ENCODE measurements at places on chromosomes 2 and 18.

- DNase-seq: no peak
Measured at GRCh38 chr2:172965433-172966212, 110.0 kb upstream of the MAP3K20 start.

GRCh38 chr18:68417826-68418225 lies 297.1 kb downstream of the TMX3 start:
- no peak for DNase-seq

DNA sequence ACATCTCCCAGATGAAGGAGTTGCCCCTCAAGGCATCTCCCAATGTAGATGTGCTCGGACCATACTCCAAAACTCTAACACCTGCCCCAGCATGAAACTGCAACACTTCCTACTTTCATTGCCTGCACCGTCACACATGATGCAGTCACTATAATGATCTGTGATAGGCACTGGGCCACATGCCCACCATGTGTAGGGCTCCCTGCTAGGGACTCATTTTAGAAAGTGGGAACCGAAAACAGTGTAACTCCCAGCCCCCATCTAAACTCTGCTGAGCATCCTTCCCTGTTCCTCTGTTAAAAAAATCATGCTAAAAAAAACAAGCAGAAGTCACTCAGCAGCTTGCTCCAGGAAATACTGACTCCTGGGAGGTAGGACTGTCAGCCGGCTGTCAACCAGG lies 496.1 kb upstream of the RAB6C start:
- no peak for DNase-seq

DNA sequence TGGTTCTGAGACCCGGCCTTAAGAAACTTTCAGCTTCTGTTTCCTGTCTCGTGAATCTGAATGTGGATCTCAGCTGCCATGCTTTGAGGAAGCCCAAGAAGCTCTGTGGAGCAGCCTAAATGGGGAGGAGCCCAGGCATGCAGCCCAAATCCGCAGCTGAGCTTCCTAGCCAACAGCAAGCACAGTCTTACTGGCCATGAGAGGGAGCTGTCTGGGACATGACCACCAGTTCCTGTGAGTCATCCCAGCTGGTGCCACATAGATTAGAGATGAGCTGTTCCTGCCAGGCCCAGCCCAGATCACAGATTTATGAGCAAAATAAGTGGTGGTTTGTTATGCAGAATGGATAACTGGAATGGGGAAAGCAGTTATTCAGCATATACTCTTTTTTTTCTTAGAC lies 224.4 kb upstream of the APCDD1 start:
- DNase-seq: no peak

DNA sequence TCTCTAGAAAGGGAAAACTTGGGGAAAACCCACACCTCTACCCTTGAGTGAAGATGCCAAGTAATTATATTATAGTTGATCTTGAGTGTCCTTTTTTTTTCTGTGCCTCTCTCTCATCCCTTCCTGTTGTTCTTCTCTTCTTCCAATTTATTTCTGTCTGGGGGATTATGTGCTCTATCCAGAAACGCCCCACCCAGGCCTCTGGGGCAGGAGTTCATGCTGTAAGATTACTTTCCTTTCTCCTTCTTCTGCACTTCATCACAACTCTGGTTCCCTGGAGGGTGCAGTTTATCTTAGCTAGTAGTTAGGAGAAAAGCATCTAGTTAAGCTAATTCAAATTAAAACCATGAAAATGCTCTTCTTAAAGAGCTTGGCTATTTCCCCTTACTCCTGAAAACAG lies 30.3 kb upstream of the DNAJC27 start:
- no peak for DNase-seq

GRCh38 chr2:133264989-133265401 lies 303.3 kb downstream of the NCKAP5 start:
- no peak for DNase-seq

GRCh38 chr18:44841752-44842587 lies 161.3 kb downstream of the SETBP1 start:
- DNase-seq: no peak

- DNase-seq: no peak
Measured at GRCh38 chr2:224165901-224166319, 126.8 kb upstream of the SERPINE2 start.

DNA sequence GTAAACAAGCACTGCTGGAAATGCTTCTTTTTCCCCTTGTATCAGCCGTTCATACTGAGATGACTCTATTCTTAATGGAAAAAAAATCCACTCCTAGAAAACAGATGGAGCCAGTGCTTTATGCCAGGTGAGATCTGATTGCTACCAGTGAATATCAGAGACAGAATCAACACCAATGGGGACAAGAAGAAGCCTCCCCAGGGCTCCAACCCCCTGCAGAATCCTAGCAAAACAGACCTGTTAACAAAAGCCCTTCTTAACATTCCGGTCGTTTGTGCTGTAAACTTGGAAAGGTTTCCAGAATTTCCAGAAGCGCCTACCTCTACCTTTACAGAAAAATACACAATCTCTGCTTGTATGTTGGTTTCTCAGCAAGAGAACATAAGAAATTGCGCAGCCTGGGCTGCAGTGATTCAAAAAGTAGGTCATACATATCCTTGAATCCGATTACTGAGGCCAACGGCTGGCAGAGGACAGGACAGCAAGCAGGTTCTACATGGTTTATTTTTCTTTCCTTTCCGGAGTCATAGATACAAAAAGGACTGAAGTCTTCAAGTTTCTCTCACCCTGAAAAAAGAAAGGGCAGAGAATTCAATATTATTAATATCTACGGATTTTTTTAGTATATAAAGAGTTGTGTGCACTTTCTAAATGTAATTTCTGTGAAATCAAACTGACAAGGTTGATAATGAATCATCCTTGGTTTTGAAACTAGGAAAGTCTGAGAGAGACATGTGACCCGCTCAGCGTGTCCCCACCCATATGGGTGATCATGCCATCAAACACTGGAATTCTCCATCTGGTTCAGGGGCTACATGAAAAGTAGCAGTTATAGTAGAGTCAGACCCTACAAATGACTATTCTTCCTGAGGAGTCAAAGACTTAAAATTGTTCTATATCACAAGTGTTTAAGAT lies 266.7 kb upstream of the MGAT5 start:
- no peak for DNase-seq

DNA sequence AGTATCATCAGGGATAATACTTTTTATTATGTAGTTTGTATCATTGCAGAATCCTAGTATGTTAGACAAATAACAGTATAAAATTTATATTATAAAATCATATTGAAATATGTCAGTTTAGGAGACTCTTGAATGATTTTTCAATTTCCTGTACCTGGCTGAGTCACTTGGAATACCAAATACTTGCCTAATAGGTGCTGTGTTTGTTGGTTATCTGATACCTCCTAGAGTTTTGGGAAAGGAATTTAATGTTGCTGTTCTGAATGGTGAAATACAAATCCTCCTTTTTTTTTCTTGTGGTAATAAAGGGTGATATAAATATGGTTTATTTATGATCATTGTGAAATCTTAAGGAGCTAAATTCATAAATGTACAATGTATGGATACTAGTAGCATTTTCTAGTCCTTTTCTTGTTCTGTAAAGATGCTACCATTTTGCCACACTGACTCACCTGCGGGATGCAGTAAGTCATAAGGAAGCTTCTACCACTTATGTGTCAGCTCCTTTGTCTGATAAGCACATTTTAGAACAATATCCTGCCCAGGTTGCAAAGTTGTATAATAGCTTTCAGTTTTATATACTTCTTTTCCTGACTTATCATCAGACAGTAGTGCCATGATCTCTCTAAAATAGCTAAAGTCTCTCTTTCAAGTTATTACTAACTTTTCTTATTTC lies 465.5 kb downstream of the XIRP2 start:
- DNase-seq: no peak

DNA sequence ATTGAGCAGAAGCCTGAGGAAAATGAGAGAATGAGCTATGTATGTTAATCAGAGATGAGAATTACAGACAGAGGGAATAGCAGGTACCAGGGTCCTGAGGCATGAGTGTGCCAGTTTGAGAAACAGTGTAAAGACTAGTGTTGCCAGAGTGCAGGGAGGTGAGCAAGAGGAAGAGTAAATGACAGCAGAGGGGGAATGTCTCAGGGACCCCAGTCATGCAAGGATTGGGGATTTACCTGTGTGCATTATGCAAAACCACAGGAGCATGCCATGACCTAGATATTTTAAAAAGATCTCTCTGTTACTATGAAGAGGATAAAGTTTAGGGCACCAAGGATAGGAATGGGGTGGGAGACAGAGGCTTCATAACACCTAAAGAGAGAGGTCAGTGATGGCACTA lies 72.1 kb downstream of the TTC32 start:
- no peak for DNase-seq

GRCh38 chr2:111624411-111625156 lies 259.4 kb downstream of the ANAPC1 start:
- no peak for DNase-seq

GRCh38 chr2:178455947-178456346 lies 4.8 kb downstream of the PJVK start:
- DNase-seq: no peak

- DNase-seq: no peak
Measured at GRCh38 chr2:129742415-129743180, 236.9 kb upstream of the RAB6C start.

DNA sequence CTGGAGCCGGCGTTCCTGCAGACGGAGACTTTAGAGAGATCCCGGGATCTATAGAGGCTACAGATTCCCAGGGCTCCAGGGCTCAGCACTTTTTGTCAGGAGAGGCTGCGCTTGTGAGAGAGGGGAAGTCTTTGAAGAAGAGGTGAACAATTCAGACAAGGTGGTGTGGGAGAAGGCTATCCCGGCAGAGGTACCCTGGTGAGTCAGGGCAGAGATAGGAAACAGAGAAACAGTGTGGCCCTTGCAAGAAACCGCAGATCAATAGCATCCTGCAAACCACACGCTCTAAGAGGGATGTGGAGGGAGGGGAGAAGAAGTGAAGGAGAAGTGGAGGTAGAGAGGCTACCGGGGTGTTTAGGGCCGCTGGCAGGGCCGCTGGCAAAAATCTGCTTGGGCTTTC lies 160.5 kb upstream of the APCDD1 start:
- no peak for DNase-seq

GRCh38 chr2:72864500-72864899 lies 22.7 kb upstream of the SPR start:
- DNase-seq: no peak

GRCh38 chr2:133365117-133365516 lies 203.1 kb downstream of the NCKAP5 start:
- DNase-seq: no peak

DNA sequence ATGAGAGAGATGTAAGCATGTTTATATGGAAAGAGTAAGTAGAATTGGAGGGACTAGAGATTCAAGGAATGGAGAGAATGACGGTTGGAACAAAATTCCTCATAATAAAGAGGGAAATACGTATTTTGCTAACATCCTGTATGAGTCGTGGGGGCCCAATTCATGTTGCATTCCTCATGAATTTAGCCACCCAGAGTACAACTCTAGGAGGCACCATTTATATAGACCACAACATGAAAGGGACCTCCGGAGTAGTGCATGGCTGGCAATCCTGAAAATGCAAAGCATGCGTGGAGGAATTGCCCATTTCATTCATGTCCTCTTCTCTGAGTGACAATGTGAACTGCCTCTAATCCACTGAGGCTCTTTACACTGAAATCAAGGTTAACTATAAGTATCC lies 168.2 kb downstream of the ZEB2 start:
- no peak for DNase-seq

GRCh38 chr2:146321175-146321574 lies 1523.7 kb upstream of the ACVR2A start:
- no peak for DNase-seq

DNA sequence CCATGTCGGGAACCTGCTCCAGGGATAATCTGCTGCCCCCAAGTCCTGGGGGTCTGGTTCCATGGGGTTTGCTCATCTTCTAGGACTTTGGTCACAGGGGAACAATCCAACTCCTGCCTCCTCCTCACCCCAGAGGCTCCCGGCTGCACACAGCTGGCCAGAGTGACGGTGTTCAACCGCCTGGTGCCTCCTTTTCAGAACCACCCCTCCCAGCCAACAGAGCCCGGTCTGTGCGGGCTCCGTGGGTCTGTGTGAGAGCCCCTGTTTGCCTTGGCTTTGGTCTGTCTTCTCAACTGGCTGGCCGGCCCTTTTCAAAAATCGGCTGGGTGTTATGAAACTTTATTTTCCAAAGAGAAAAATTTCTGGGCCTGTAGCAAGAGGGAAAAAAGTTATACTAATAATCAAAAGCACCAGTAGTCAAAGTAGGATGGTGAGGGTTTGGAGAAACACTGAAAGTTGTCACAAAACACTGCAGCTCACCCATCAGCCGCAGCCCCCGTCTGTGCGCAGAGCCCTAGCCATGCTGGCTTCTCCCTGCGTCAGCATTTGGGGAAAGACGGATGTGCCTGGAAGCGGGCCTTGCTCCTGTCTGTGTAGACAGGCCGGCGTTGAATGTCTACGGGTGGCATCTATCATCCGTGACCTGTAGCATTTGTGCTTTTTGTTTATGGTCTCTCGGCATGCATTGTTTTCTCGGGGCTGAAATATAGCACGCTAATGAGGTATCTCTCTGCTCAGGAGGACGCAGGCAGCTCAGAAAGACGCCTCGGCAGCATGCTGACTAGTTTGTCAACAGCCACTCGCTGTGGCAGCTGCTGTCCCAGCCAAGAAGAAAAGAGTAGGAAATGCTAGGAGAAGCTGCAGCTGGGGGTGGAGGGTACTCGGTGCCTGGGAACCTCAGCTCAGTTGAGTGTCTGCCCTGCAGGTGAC lies 138.6 kb downstream of the GLI2 start:
- no peak for DNase-seq

- DNase-seq: no peak
Measured at GRCh38 chr2:65055422-65056214, 598 bp upstream of the CEP68 start.

- no peak for DNase-seq
Measured at GRCh38 chr18:66495844-66496243, 108.0 kb downstream of the CDH19 start.

DNA sequence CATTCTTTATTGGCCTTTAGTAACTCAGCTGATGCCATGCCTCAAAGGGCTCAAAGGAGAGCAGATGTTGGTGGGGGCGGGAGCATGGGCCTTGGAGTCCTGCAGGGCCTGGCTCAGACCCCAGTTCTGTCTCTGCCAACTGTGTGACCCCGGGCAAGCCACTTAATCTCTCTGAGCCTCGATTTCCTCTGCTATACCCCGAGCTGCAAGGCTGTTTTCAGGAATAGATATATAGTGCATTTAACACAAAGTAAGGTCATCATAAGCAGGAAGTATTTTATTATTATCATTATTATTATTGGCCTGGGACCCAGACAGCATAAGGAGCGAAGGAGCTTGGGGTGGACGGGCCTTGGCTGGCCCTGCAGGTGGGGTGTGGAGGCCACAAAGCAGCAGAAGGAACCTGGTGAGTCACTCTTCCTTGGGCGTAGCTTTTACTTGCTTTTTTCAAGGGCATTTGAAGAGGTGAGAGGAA lies 162.7 kb downstream of the INHBB start:
- no peak for DNase-seq

Data from GDM1 (cell line).